Progenitor cell of endocrine pancreas (in vitro differentiated cells): ENCODE measurements at places on chromosomes 2 and 18.

DNA sequence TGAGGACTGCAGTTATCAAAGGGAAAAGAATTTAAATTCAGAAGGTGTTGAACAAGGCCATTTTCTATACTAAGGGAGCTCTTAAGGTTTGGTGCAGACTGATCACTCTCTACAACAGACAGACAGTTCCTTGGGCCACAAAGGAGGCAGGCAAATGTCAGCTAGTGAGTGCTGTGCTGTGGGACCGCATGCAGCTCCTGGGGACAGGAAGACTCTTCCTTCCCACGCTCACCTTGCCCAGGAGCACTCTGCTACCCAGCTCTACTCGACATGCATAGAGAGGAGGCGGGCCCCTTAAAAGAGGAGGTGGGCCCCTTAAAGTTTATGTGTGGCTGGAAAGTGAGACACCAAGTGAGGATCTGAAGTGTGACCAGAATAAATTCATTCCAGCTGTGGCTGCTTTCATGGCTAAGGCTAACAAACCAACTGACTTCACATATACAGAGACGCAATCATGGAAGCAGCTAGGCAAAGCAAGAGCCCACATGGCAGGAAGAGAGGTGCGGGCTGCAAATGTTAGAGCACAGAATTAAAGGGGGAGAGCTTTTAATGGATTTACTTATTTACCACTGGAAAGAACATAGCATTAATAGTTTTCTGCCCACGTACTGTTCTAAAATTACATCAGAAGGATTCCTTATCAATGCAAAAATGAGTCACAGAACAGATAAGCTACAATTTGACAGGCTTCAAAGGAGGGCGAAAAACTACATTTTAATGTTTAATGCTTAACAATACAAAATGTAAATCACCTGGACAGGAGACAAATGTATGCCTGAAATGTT, 101.4 kb upstream of the RNU4ATAC start:
- DNase-seq, result no peak

- DNase-seq, result no peak
Observed at GRCh38 chr2:47094511-47095142, 60.5 kb downstream of the STPG4 start.

- DNase-seq, result no peak
Observed at GRCh38 chr2:232395586-232395985, 11.1 kb upstream of the ALPG start.

- DNase-seq, result no peak
Observed at GRCh38 chr18:23587220-23587642, 925 bp upstream of the NPC1 start.

DNA sequence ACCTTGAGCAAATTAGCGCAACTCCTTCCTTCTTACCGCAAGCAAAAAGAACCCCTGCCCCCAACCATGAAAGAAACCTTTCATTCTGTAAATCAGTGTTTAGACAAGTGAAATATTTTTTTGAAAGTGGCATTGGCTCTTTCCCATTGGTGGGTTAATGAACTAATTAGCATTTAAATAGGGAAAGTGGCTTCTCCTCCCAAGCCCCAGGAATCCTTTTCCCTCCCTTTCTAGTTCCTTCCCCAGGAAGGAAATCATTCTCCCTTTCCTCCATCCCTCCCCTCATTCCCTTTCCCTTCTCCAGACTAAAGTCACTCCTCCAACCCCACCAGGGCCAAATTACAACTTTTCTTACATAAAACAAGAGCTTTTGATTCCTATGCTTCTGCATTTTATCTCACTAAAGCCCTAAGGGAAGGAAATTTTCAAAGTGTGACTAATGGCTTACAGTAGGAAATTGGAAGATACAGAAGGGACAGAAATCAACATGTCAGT, 22.9 kb upstream of the TYMS start:
- DNase-seq, result no peak
